ENCODE measurements at places on chromosomes 1 and 21. TPM values are rescaled to one million over a fixed set of nuclear protein-coding genes. Genes with fewer than 3 reads are reported as not detected.

Gene CHIT1
- total RNA-seq, result 0.13 TPM

Gene LAMB3
- total RNA-seq, result 40.1 TPM

Gene CLDN17
- not detected for total RNA-seq

Gene ZSWIM5
- 0.99 TPM for total RNA-seq

Gene DISP1
- total RNA-seq, result 6.6 TPM

Gene PLEKHA6
- total RNA-seq, result 0.63 TPM

Gene INAVA
- total RNA-seq, result 0.03 TPM

Gene BATF3
- 3.4 TPM for total RNA-seq

Gene COL16A1
- 90.8 TPM for total RNA-seq

Gene CLCN6
- 13.1 TPM for total RNA-seq

Gene AGO4
- 22.9 TPM for total RNA-seq

Gene LRP8
- total RNA-seq, result 9.1 TPM

Gene PLK3
- 21.8 TPM for total RNA-seq

Gene TMEM200B
- 4.3 TPM for total RNA-seq

Gene MAP1LC3C
- 0.13 TPM for total RNA-seq

Gene CADM3
- total RNA-seq, result 0.33 TPM

Gene IQGAP3
- total RNA-seq, result 16.6 TPM

Gene GBP6
- total RNA-seq, result not detected

Gene TRIM46
- total RNA-seq, result 5.2 TPM

Gene DMRTB1
- total RNA-seq, result not detected

Gene TMOD4
- total RNA-seq, result not detected

Gene PCBP3
- 2.5 TPM for total RNA-seq

Gene CACNA1S
- total RNA-seq, result not detected

Gene TMEM82
- total RNA-seq, result not detected

Gene ZBTB40
- 13.7 TPM for total RNA-seq

Gene CD5L
- total RNA-seq, result not detected

Gene GJA4
- 0.50 TPM for total RNA-seq

Gene GBP1
- 12.4 TPM for total RNA-seq

Gene ABCA4
- total RNA-seq, result 0.65 TPM

Gene SLC16A4
- 45.7 TPM for total RNA-seq

Gene IL23R
- not detected for total RNA-seq

Gene SHISAL2A
- total RNA-seq, result not detected

Gene FCGR1A
- 0.20 TPM for total RNA-seq

Gene RYR2
- total RNA-seq, result not detected

Gene TMEM52
- total RNA-seq, result 0.43 TPM

Gene S100B
- total RNA-seq, result 0.40 TPM

Gene SPRR5
- not detected for total RNA-seq

Gene RIMS3
- 0.86 TPM for total RNA-seq

Gene SELE
- total RNA-seq, result not detected

Gene FCRL6
- total RNA-seq, result not detected
